ENCODE measurements at places on chromosomes 16 and 17.

DNA sequence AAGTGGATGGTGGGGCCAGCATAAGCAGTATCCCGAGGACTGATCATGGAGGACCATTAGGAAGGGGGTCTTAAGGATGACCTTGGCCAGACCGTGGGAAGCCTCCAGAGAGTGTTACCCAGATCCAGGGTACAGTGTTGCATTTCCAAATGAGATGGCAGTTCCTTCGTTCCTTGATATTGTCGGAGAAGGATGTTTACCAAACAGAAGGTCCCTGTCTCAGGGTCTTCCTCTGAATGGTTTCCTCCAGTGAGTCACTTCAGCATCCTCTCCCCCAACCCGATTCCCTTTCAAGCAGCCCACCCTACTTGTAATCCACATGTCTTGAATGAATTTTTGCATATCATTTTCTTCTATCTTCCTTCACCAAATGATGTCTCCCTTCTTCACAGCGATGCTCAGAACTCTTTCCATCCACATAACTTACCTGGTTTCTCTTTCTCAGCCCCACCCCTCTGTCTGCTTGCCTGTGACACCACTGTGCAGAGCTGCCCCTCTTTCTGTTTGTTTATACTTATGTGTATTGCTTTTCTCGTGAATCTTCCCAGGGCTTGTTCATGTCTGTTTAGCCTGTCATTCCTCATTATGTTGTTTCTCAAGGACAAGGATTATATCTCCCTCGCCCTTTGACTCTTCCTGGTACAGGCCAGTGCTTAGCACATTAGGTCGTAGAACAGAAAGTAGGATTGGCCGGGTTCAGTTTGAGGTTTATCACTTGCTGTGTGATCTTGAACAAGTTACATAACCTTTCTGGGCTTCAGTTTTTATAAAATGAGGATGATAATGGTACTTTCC is 5.7 kb downstream of the GOSR2 start:
- no peak for DNase-seq

DNA sequence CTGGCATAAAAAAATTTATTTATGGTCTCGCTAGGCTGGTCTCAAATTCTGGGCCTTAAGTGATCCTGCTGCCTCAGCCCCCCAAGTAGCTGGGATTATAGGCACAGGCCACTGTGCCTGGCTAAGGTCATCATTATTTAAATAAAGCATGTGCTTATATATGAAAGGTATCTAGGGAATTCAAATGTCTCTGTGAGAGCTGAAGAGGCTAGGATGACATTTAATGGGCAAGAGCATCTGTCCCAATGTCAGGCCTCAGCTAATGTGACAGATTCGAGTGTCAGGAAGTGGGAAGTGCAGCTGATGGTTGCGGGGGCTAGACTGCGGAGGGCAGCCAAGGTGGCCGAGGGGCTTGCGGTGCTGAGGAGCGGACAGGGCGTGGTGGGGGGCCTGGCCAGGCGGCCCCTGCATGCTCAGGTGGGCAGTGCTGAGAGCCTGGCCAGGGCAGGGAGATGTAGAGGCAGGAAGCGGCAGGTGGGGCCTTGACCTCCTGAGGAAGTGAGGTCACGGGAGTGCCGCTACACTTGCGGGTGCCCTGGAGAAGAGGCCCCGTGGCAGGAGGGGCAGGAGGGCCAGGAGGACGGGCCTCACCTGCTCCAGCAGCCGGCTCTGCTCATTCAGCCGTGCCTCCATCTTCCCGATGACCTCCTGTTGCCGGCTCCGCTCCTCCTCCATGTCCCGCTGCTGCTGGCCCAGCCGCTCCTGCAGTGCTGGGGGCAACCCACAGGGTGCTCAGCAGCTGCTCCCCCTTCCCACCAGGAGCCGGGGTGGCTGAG is 12.6 kb upstream of the MRPL38 start:
- DNase-seq, result no peak

DNA sequence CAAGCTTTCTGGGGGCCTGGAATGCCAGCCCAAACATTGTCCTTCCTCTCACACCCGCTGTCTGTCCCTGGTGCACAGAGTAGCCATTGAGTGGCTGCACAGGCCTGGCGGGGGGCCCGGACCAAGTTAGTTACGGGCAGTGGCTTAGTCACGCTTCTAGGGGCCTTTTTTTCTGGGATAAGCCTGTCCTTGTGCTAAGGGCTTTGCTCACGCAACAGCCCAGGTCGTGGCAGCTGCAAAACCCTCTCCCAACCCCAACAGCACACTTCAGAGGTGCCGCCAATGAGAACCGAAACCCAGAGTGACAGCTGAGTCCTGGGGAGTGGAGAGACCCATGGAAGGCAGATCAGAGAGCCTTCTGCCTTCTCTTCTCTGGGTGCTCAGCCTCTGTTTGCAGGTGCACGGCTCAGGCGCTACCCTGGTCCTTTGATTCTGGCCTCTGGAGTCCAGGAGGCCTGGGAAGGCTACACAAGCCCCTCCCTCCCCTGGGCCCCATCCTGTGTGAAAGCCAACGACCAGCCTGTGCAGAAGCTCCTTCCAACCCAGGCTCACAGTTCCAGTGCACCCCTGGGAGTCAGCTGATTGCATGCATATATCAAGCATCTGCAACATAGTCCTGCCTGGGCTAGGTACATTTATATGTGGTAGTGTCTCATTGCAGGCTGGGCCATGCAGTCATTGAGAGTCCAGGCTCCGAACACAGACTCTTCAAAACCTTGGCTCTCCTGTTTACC is 9.1 kb downstream of the WSCD1 start:
- DNase-seq, result no peak

DNA sequence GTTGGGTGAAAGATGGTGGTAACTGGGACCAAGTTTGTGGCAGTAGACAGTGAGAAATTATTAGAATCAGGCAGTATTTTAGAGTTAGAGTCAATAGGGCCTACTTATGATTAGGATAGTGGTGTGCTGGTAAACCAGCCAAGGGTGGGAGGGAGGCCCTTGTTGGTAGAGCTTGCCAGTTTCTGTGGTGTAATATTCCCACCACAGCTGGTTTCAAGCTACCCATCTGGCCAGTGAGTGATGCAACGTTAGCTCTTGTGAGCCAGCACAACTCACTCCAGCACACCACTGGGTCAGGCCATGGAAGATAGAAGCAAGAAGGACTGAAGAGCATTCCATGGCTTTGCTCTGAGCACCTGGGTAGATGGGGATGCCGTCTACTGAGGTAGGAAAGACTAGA is 34.9 kb downstream of the GNAO1 start:
- DNase-seq, result no peak

GRCh38 chr17:42493319-42493718 is 34.6 kb downstream of the ATP6V0A1 start:
- no peak for DNase-seq

GRCh38 chr17:75590314-75590761 is 2.7 kb downstream of the MYO15B start:
- DNase-seq, result no peak

GRCh38 chr17:28118362-28118761 is 75.9 kb downstream of the NLK start:
- DNase-seq, result no peak

DNA sequence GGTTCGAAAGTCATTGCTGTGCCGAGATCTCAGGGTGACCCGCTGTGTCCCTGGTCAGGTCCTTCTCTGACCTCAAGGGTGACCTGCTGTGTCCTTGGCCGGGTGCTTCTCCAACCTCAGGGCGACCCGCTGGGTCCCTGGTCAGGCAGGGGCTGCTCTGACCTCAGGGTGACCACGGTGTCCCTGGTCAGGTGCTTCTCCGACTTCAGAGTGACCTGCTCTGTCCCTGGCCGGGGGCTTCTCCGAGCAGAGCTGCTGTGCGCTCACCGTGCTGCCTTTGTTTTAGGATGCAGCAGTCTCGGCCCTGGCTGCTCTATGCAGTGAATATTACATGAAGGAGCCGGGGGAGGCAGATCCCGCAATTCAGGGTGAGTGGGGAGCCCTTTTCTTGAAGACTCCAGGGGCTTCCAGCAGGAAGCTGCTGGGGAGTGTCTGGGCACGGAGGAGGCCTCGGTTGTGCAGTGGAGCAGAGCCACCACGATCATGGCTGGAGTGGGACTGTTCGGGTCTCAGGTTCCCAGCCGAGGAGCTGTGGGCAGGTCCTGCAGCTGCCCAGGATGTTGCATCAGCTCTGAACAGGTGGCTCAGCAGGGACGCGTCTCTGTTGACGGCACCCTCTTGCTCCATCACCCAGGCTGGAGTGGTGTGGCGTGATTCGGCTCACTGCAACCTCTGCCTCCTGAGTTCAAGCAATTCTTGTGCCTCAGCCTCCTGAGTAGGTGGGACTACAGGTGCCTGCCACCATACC is 83.7 kb upstream of the ZNF750 start:
- DNase-seq, result no peak

DNA sequence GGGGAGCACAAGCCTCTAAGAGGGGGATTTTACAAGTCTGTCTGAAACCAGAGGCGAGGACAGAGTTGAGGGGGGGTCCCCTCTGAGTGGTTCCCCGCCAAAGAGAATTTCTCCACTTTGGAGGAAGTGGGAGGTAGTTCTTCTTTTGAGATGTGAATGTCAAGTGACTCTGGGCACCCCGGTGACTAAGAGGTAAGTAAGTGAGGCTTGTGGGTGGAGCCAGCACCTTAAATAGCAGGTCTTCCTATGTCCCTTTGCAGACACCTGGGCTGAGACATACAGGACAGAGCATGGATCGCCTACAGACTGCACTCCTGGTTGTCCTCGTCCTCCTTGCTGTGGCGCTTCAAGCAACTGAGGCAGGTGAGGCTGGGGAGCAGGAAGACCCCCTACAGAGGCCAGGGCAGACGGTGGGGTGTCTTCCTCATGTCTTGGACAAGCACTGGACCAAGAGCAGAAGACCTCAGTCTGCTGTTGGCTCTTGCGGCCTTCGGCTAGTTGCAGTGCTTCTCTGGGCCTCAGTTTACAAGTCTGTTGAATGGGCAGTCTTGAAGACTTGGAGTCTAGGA is at the start of gene CCL22:
Gene CCL22 (plus strand): TSS at position 257 of the 569 bp plus-strand sequence. CDS start 34 bp downstream, at position 291.
- no peak for DNase-seq

GRCh38 chr17:2337544-2338314 is 428 bp downstream of the SGSM2 start:
- peak; percentile 58 for DNase-seq

GRCh38 chr17:37787055-37787757 is 42.3 kb upstream of the HNF1B start:
- no peak for DNase-seq

- DNase-seq, result no peak
These were observed 86.9 kb downstream of the CDH11 start for GRCh38 chr16:65034915-65035314.

GRCh38 chr17:1598399-1599095 is 30.1 kb downstream of the SLC43A2 start:
- DNase-seq, result no peak

- no peak for DNase-seq
These were observed 2252.0 kb downstream of the TP53TG3F start for GRCh38 chr16:35711435-35711834.

GRCh38 chr16:86877108-86877507 is 298.8 kb downstream of the FOXL1 start:
- no peak for DNase-seq

- DNase-seq, result no peak
These were observed 36.7 kb upstream of the PIK3R6 start for GRCh38 chr17:8904201-8904600.

DNA sequence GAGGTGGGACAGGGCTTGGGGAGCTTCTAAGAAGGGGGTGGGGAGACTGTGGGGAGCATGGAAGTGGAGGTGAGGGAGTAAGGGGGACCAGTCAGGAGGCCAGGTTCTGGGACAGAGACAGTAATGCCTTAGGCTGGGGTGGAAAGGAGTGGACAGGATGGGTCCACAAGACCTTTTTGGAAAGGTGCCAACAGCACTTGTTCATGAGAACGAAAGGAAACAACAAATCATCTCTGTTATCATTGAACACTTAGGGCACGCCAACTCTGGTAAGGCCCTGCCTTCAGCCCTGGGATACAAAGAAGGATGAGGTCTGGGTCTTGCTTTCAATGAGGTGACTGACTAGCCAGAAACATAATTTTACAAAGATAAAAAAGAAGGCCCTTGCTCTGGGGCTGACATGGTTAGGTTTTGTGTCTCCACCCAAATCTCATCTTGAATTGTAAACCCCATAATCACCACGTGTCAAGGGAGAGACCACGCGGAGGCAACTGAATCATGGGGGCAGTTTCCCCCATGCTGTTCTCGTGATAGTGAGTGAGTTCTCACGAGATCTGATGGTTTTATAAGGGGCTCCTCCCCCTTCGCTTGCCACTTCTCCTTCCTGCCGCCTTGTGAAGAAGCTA is 113.8 kb downstream of the SLC39A11 start:
- no peak for DNase-seq

DNA sequence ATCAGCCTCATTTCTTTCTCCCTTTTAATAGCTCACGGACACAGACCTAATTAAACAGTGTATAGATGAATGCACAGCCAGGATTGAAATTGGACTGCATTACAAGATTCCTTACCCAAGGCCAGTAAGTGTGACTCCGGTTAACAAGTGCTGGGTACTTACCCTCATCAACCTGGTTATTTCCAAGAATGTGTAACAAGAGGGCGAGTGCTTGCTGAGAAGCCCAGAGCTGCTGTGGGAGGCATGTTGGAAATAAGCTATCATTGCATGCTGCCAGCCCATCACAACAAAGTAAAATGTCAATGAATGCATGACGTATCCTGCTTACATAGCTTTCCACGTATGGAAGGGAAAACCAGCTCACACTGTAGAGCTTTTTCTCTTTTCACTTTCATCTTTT is 19.5 kb downstream of the LYRM1 start:
- no peak for DNase-seq

GRCh38 chr16:89987169-89987568 is 32.1 kb downstream of the DBNDD1 start:
- no peak for DNase-seq

DNA sequence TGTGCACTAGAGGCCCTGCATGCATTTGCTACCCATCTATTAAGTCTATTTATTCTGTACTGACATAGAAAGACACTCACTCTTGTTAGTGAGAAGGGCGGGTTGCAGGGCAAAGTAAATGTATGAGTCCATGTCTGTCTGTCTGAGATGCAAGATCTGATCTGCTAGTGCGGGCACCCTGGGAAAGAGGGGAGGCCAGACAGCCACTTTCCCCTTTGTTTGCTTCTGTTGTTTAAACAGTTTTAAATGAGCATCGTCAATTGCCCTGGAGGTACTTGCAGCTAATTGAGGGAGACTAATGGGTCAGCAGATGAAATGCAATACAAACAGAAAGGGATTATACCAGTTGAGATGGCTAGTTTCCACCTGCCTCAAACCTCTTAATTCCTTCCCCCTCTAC is 24.9 kb downstream of the SCNN1G start:
- no peak for DNase-seq

DNA sequence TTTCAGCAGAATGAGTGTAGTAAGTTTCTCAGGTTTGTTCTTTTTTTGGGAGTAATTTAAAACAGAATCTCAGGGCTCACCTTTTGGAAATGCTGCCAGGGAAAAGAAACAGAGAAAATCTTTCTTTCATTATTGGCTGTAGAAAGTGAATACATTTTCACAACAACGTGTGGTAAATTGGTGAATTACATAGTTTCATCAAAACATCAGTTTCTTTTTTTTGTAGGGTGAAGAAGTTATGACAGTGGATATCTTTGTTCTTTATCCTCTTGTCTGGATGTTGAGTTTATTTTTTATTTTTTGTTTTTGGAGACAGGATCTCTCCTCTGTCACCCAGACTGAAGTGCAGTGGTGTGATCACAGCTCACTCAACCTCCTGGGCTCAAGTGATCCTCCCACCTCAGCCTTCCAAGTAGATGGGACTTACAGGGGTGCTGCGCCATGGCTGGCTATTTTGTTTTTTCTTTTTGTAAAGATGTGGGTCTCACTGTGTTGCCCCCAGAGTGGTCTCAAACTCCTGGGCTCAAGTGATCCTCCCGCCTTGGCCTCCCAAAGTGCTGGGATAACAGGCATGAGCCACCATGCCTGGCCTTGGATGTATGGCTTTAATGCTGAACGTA is 2.4 kb downstream of the ZNF267 start:
- DNase-seq, result no peak

GRCh38 chr17:66373944-66374817 is 71.8 kb downstream of the PRKCA start:
- DNase-seq, result peak; percentile 43

- DNase-seq, result no peak
These were observed 1.2 kb upstream of the AMFR start for GRCh38 chr16:56426585-56426984.

Measured in stimulated activated CD4-positive, alpha-beta T cell treated with anti-CD3 and anti-CD28 coated beads, Interleukin-4, amount 100 ng/mL, for 24 hours (primary cell).